Myometrial cell (primary cell): ENCODE measurements at places on chromosomes 4 and X. TPM values are rescaled to one million over a fixed set of nuclear protein-coding genes. Genes with fewer than 3 reads are reported as not detected.

Gene KANTR
- 3.2 and 3.5 TPM in 2 replicates for total RNA-seq

Gene MID1
- total RNA-seq = 7.2 and 9.9 TPM in 2 replicates

Gene PIGA
- total RNA-seq = 2.9 and 4.6 TPM in 2 replicates

Gene FMR1NB
- not detected in 2 replicates for total RNA-seq

Gene QDPR
- total RNA-seq = 7.5 and 15.4 TPM in 2 replicates

Gene GALNTL6
- total RNA-seq = not detected in 2 replicates

Gene TMPRSS11D
- total RNA-seq = not detected in 2 replicates

Gene SLITRK4
- total RNA-seq = not detected in 2 replicates

Gene TEX11
- total RNA-seq = not detected in 2 replicates

Gene SHROOM2
- 11.8 and 11.9 TPM in 2 replicates for total RNA-seq

Gene EFHC2
- 0.71 and 1.2 TPM in 2 replicates for total RNA-seq

Gene TMPRSS11F
- not detected in 2 replicates for total RNA-seq

Gene HPSE
- total RNA-seq = under 0.01 and 1.4 TPM in 2 replicates

Gene FREM3
- total RNA-seq = not detected in 2 replicates

Gene VAMP7
- 49.6 and 52.8 TPM in 2 replicates for total RNA-seq

Gene ABLIM2
- total RNA-seq = not detected in 2 replicates

Gene ADRA2C
- total RNA-seq = 67.3 and 71.2 TPM in 2 replicates

Gene AKAP14
- total RNA-seq = not detected in 2 replicates

Gene F8A3
- 1.2 and 3.5 TPM in 2 replicates for total RNA-seq

Gene EDNRA
- total RNA-seq = 0.71 and 0.86 TPM in 2 replicates

Gene TCEAL7
- 43.2 and 54.9 TPM in 2 replicates for total RNA-seq

Gene TMEM271
- not detected in 2 replicates for total RNA-seq

Gene MAGEE1
- 0.53 and 0.86 TPM in 2 replicates for total RNA-seq

Gene SLC9B1
- total RNA-seq = 0.29 TPM in 1 of 2 replicates, not detected in the other

Gene BTC
- not detected in 2 replicates for total RNA-seq

Gene FAT4
- total RNA-seq = 5.5 and 8.3 TPM in 2 replicates

Gene PRKG2
- 1.4 and 4.6 TPM in 2 replicates for total RNA-seq

Gene TASL
- total RNA-seq = not detected in 2 replicates

Gene SPIN2A
- total RNA-seq = not detected in 2 replicates

Gene XAGE5
- not detected in 2 replicates for total RNA-seq

Gene TLR3
- 5.5 and 8.6 TPM in 2 replicates for total RNA-seq

Gene MAOB
- total RNA-seq = 0.29 and 0.89 TPM in 2 replicates

Gene CHRDL1
- total RNA-seq = 3.2 and 4.3 TPM in 2 replicates

Gene ERCC6L
- total RNA-seq = 2.6 and 3.5 TPM in 2 replicates

Gene ATP2B3
- not detected in 2 replicates for total RNA-seq

Gene MAGEC1
- total RNA-seq = not detected in 2 replicates

Gene TNIP3
- 0.18 TPM in 1 of 2 replicates, not detected in the other for total RNA-seq

Gene CLNK
- total RNA-seq = not detected in 2 replicates

Gene AMBN
- not detected in 2 replicates for total RNA-seq

Gene ASIC5
- total RNA-seq = not detected in 2 replicates

Gene GUCY1A1
- 0.35 TPM in 1 of 2 replicates, not detected in the other for total RNA-seq

Gene CCDC120
- 0.58 and 1.4 TPM in 2 replicates for total RNA-seq
